ENCODE measurements at places on chromosomes 11 and 22.

DNA sequence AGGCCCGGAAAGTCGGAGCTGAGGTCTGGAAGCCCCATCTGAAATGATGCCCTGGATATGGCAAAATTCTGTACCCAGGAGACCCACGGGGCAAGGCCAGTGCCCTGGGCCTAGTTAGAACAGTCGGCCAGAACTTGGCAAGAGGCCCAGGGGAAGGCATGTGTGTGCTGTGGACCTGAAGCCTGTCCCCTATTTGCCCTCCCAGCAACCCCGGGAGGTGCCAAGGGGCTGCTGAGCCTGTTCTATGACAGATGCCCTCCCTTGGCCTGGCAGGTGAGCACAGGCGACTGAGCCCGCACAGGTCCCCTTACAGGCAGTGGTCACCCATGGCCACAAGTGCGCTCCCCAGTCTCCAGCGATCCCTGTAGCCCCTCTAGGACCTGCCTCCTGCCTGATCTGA lies 51.7 kb downstream of the NAT10 start:
- H3K4me3 ChIP-seq: no peak overlapping the region
- peaks cover 5% of the 10 kb centered on the region for H3K4me1 ChIP-seq
- DNase-seq: no peak
- no peaks in the 10 kb centered on the region for H3K27me3 ChIP-seq

DNA sequence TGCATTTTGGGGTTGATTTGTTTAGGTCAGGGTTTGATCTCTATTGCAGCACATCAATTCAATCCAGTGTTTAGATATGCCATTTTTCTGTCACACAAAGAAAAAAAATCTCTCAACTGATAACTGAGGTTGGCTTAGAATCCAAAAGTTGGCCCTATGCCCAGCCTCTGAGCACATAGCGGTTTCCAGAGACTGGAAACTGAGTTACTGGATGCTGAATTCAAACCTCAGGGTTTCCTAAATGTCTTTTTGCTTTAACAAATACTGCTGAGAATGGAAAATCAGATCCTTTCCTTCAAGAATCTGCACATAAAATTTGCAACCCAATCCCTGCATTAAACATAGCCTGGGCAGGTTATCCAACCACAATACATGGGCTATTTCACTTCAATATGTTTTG lies 4.0 kb downstream of the P4HA3 start:
- H3K36me3 ChIP-seq: no peaks in the 10 kb centered on the region
- no peak for DNase-seq
- H3K27ac ChIP-seq: no peak overlapping the region
- H3K4me3 ChIP-seq: no peak overlapping the region

GRCh38 chr11:36792996-36793914 lies 195.2 kb upstream of the RAG2 start:
- no peaks in the 10 kb centered on the region for H3K27me3 ChIP-seq
- H3K27ac ChIP-seq: no peak overlapping the region
- no peaks in the 10 kb centered on the region for H3K4me1 ChIP-seq
- no peak overlapping the region for H3K4me3 ChIP-seq

DNA sequence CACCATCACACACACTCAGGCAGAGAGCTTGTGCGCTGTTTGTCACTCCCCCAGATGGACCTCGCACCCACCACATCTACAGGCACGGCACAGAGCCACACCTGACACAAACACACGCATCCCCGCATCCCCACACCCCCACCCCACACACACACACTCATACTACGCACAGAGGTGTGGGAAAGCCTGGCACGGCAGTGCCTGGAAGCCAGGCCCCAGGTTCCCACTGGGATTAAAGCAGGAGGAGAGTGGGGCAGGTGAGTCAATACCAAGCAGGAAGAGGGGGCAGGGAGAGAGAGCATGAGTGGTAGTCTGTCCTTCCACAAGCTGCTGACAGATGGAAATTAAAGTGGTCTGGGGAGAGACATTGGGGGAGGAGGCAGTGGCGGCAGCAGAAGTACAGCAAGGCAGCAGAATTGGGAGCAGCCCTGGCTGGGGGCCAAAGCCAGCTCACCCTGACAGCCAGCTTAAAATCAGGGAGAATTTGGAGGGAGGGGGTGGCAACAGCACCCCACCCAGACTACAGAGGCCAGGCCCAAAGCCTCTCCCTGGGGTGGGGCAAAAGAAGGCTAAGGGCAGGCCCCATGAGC lies 20.7 kb downstream of the TNKS1BP1 start:
- H3K27ac ChIP-seq: peak overlapping the region; percentile 24
- no peak overlapping the region for H3K4me3 ChIP-seq
- no peaks in the 10 kb centered on the region for H3K27me3 ChIP-seq
- H3K4me1 ChIP-seq: peaks cover 32% of the 10 kb centered on the region

DNA sequence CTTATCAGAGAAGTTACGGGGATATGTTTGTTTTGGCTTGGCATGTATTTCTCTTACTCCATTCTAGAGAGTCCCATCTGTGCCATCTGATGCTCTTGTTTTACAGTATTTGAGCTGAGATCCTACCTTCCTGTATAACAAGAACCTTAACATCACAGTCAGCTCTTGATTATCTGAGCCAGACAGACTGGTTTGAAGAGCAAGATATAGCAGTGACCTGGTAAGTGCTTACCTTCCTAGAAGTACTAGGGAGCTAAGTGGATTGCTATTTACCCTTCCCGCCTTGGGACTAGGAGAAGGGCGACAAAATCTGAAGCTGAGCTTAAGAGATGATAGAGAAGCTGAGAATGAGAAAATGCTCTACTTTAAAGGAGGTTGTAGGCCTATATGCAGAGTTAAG lies 235.3 kb downstream of the CSNK2A3 start:
- no peaks in the 10 kb centered on the region for H3K4me1 ChIP-seq
- H3K36me3 ChIP-seq: no peaks in the 10 kb centered on the region
- no peaks in the 10 kb centered on the region for H3K27me3 ChIP-seq
- DNase-seq: no peak
- no peak overlapping the region for H3K4me3 ChIP-seq

DNA sequence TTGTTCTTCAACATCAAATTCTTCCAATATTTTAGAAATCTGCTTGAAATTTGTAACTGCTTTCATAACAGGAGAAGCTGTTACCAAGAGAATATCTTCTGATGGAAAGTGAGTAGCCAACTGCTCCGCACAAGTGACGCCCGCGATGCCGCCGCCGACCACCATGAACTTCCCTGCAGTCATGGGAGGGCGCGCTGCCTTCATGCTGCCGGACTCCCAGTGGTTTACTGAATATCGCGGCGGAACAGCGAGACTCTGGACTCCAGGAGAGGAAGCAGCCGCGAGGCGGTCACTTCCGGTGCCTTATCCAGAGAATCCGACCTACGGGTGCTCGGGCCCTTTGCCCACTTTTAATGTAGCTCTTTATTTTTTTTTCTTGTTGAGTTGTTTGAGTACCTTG lies 190.6 kb downstream of the GUCY1A2 start:
- no peak overlapping the region for H3K4me3 ChIP-seq
- no peaks in the 10 kb centered on the region for H3K36me3 ChIP-seq
- H3K27me3 ChIP-seq: no peaks in the 10 kb centered on the region
- DNase-seq: no peak
- H3K4me1 ChIP-seq: no peaks in the 10 kb centered on the region

- H3K27ac ChIP-seq: no peak overlapping the region
- no peaks in the 10 kb centered on the region for H3K4me1 ChIP-seq
- no peaks in the 10 kb centered on the region for H3K27me3 ChIP-seq
- H3K36me3 ChIP-seq: no peaks in the 10 kb centered on the region
- DNase-seq: no peak
These were observed 155.7 kb downstream of the AASDHPPT start for GRCh38 chr11:106233191-106233590.

GRCh38 chr11:119921571-119921970 lies 192.6 kb upstream of the NECTIN1 start:
- H3K4me1 ChIP-seq: no peaks in the 10 kb centered on the region
- no peak overlapping the region for H3K4me3 ChIP-seq
- H3K36me3 ChIP-seq: no peaks in the 10 kb centered on the region
- H3K27me3 ChIP-seq: no peaks in the 10 kb centered on the region
- H3K27ac ChIP-seq: no peak overlapping the region
- no peak for DNase-seq

DNA sequence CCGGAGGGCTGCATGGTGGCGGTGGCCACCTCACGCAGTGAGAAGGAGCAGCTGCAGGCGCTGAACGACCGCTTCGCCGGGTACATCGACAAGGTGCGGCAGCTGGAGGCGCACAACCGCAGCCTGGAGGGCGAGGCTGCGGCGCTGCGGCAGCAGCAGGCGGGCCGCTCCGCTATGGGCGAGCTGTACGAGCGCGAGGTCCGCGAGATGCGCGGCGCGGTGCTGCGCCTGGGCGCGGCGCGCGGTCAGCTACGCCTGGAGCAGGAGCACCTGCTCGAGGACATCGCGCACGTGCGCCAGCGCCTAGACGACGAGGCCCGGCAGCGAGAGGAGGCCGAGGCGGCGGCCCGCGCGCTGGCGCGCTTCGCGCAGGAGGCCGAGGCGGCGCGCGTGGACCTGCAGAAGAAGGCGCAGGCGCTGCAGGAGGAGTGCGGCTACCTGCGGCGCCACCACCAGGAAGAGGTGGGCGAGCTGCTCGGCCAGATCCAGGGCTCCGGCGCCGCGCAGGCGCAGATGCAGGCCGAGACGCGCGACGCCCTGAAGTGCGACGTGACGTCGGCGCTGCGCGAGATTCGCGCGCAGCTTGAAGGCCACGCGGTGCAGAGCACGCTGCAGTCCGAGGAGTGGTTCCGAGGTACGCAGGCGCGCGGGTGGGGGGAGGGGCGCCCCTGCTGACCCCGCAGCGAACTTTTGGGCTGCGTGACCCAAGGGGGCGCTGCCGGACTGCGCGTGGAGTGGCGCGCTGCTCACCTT lies 670 bp downstream of the NEFH start:
- DNase-seq: no peak
- H3K4me3 ChIP-seq: peak overlapping the region; percentile 42
- H3K36me3 ChIP-seq: no peaks in the 10 kb centered on the region

DNA sequence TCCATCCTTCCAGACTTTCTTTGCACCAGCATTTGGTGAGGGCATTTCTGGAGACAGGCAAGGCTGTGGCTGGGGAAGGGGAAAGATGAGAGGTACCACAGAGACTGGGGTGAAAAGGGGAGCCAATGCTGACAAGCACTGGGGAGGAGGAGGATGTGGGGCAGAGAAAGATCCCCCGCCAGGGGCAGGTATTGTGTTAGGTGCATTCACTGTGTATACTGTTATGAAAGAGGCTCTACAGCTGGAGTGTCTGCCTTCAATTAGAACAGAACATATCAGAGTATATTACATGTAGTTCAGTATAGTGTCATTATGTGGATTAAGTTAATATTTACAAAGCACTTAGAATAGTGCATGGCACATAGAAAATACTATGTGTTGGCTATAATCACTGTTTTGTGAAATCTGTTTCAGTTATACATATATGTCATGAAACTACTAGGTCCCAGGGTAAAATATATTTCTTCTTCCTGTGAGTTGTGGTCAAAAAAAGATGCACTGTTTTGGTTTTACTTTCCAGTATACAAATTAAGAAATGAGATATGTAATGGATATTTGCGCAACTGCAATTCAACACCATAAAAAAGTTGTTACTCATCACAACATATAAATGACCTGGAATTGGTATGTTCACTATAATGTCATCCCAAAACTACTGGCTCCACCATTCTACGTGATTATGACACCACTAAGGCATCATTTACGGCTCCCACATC lies 8.4 kb downstream of the MSANTD2 start:
- H3K27me3 ChIP-seq: no peaks in the 10 kb centered on the region
- H3K27ac ChIP-seq: no peak overlapping the region
- H3K36me3 ChIP-seq: no peaks in the 10 kb centered on the region
- H3K4me3 ChIP-seq: no peak overlapping the region
- DNase-seq: no peak

GRCh38 chr22:21927174-21927823 lies 25.3 kb downstream of the PPM1F start:
- no peak overlapping the region for H3K27ac ChIP-seq
- H3K27me3 ChIP-seq: no peaks in the 10 kb centered on the region

GRCh38 chr11:129766898-129767604 lies 48.6 kb upstream of the TMEM45B start:
- no peaks in the 10 kb centered on the region for H3K4me1 ChIP-seq

GRCh38 chr11:75852406-75853017 lies 37.5 kb downstream of the UVRAG start:
- H3K4me1 ChIP-seq: no peaks in the 10 kb centered on the region
- H3K36me3 ChIP-seq: no peaks in the 10 kb centered on the region
- H3K4me3 ChIP-seq: no peak overlapping the region

GRCh38 chr22:44086271-44087088 lies 62.4 kb downstream of the PARVB start:
- H3K4me1 ChIP-seq: peaks cover 3% of the 10 kb centered on the region
- H3K36me3 ChIP-seq: no peaks in the 10 kb centered on the region
- H3K4me3 ChIP-seq: no peak overlapping the region
- no peak for DNase-seq
- no peak overlapping the region for H3K27ac ChIP-seq

DNA sequence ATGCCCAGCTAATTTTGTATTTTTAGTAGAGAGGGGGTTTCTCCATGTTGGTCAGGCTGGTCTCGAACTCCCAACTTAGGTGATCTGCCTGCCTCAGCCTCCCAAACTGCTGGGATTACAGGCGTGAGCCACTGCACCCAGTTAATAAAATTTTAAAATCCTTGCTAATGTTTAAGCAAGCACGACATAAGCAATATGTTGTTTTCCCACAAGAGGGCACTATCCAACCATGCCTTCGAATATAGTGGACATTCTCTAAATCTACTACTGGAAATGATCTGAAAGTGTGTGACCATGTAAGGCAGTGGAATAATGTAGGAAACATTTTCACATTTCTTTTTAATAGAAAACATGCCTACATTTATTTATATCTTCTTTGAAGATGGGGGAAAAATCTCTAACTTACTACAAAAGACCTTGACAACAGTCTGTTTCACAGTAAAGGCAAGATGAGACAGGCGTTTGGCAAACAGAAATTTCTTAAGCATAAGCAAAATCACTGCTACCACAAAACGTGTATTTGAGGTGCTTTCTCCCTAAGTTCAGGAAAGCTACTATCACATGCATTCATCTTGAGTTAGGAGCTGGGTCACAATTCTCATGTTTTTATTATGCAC lies 38.2 kb downstream of the PITPNB start:
- H3K27me3 ChIP-seq: no peaks in the 10 kb centered on the region
- no peak overlapping the region for H3K4me3 ChIP-seq
- peak; percentile 76 for DNase-seq
- H3K36me3 ChIP-seq: peaks cover 16% of the 10 kb centered on the region

GRCh38 chr22:41469218-41469851 lies 418 bp downstream of the ACO2 start:
- peak overlapping the region; percentile 96 for H3K27ac ChIP-seq
- no peak for DNase-seq
- peaks cover 30% of the 10 kb centered on the region for H3K36me3 ChIP-seq

DNA sequence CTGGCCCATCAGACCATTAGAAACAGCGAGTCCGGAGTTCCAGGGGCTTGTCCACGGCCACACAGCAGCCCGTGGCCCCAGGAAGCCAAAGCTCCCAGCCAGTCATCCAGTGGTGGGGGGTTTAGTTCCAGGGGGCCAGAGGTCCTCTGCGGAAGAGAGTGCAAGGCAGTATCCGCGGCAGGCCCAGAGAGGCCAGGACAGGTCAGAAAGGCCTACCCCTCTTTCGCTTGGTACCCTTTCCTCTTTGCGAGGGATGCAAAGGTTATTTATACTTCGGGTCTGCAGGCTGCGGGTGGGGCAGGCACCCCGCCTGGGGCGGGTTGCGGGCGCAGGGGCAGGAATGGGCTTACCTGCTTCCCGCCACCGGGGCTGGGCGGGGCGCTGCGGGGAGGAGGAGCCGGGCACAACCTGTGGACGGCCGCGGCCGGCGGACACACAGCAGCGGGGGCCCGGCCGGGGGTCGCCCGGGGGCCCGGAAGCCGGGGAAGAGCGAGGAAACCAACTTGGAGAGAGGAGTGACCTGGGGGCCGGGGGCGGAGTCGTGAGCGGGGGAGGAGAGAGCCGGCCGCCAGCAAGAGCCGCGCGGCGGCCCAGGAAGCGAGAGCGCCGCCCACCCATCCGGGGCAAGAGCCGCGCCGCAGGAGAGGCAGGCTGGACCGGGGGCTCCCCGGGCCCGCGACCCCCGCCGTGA lies at the start of gene SH3BP1:
TSS of gene SH3BP1 (plus strand) at position 600 of the 691 bp plus-strand sequence. CDS start 119 bp downstream, outside the sequence.
- peak within 1 kb of the TSS; percentile 59 for H3K4me3 ChIP-seq
- peak within 1 kb of the TSS; percentile 3 for H3K27ac ChIP-seq
- H3K36me3 ChIP-seq: no peaks in the 10 kb centered on the region
- DNase-seq: no peak
